Anterior cingulate cortex (tissue), 58 donors: ENCODE measurements at places on chromosomes 3 and 15.

GRCh38 chr15:38217191-38217595, 35.4 kb upstream of the SPRED1 start:
- DNase-seq = no peak

GRCh38 chr3:68007621-68008226, 353.3 kb upstream of the SUCLG2 start:
- peak; percentile 52 for DNase-seq

DNA sequence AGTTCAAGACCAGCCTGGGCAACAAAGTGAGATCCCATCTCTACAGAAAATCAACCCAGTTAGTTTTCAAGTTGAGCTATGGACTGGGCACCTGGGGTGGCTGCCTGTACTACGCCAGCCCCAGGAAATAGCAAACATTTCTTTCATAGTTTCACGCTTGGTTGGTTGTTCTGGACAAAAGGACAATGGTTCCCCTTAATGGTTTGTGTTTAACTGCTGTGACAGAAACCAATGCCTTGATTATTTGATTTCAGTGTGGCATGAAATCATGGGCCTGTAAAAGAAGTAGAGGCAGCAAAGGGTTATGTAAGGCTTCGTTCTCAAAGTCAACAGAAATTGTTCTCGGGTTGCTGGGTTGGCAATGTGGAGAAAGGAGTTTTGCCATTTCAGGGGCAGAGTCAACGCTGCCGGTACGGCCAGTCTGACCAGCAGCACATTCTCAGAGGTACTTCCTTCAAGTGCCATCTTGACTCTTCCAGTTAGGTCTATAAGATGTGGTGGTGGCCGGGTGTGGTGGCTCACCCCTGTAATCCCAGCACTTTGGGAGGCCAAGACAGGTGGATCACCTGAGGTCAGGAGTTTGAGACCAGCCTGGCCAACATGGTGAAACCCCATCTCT, 12.7 kb downstream of the LCMT2 start:
- DNase-seq = no peak

DNA sequence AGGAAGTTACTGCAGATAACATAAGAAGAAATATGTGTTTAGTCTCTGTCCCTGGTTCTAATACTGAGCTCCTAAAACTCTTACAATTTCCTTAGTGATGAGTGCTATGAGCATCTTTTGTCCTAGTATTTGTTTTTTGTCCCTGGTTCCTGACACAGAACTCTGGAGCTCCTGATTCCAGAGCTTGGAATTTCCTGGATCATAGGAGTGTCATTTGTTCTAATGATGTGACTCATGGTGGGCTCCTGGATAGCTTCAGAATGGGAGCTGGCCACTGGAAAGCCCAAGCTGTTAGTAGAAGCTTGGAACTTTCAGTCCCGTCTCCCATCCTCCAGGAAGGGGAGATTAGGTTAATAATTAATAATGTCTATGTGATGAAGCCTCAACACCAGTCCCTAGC, 98.2 kb downstream of the CNTN6 start:
- no peak for DNase-seq

DNA sequence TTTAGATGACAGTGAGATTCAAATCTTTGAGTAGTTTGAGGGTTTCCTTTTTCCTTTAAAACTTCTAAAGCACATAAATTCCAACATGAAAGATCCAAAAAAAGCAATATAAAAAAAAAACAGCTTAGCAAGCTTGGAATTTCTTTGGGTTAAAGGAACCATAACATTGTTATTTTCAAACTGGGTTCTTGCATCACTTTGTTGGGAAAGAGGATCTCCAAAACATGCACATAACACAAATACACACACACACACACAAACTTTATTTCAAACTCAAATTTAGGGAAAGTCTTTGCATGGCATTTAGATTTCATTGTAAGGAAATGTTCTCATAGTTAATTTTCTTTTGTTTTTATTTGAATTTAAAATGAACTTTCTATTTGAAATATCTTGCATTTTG, 79.2 kb upstream of the COL8A1 start:
- no peak for DNase-seq

- DNase-seq = no peak
These were observed 4.1 kb upstream of the GPD1L start for GRCh38 chr3:32102289-32102688.

DNA sequence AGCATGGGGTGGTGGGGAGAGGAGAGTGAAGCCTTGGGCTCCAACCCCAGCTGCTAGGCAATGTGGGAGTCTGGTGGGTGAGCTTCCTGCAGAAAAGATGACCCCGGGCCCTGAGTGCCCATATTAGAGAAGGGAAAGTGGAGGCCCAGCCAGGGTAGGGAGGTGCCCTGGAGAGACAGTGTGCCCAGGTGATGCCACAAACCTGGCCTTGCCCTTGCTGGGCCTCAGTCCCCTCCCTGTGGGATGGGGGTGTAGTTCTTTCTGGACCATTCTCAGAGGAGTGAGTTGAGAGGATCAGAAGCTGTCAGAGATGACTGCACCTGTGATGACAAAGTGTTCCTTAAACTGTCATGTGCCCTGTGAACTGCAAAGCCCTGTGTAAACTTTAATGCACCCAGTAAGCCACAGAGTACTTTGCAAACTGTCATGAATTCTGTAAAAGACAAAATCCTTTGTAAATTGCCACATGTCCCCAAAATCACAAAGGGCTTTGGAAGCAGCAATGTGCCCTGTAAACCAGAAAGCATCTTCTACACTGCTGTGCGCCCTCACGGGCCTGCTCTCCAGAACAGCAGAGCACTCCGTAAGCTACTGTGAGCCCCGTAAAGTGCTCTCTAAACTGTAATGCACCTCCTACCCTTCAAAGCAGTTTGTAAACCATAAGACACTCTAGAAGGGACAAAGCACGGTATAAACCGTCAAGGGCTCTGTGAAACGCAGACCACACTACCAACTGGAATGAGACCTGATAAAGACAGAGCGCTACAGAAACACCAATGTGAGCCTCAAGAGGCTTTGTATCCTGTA, 51.3 kb upstream of the FGD5 start:
- no peak for DNase-seq

GRCh38 chr3:67521053-67521646, 133.3 kb downstream of the SUCLG2 start:
- no peak for DNase-seq

GRCh38 chr3:188486126-188486525, 332.2 kb downstream of the LPP start:
- no peak for DNase-seq

DNA sequence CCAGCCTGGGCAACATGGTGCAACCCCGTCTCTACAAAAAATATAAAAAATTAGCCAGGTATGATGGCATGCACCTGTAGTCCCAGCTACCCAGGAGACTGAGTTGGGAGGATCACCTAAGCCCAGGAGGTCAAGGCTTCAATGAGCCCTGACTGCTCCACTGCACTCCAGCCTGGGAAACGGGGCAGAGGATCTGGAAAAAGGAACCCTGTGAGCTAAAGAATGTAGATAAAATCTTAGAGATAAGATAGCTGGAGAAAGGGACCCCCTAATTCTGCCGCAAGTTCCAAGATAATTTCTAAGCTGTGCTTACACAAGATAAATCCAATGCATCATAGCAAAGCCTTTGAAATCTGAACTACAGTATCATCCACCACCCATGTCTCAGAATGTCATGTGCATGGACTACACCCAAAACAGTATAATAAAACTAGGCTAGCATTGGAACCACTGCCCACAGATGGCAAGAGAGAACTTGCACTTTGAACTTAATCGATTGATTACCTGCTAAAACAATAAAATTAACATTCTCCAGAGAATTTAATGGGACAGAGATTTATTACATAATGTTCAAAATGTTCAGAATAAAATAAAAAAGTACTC, 99.9 kb downstream of the TRIM42 start:
- no peak for DNase-seq

- no peak for DNase-seq
These were observed 39.7 kb upstream of the PIK3R4 start for GRCh38 chr3:130786306-130786705.
